Heart left ventricle (tissue), 16 donors: ENCODE measurements at places on chromosomes 2 and 18. TPM values are rescaled to one million over a fixed set of nuclear protein-coding genes. Genes with fewer than 3 reads are reported as not detected.
A peak's percentile ranks its signal among the peaks of the same experiment; 100 is the strongest.

DNA sequence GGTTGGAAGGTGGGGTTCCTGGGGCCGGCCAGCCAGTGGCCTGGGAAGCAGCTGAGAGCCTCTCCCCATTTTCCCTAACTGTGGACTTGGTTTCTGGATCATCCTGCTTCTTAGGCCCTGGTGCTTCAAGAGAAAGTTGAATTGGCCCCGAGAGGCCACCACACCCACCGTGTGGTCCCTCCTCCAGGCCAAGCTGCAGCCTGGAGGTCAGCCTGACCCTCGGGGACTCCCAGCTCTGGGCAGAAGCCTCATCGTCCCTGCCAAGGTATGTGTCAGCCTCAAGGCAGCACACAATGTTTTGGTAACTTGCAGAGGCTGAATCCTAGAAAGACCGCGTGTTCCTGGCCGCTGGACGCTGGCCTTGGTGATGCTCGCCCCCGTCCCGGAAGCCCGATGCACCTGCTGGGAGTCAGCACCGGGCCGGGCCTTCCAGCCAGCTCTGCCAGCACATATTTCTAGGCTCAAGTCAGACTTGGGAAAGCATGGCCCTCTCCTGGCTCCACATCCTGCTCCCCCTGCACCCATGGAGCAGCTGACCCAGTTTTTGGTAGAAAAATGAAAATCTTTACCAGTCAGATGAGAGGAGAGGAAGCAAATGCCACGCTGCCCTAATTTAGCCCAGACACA is 72.6 kb downstream of the ACTR2 start:
- DNase-seq, result peak; percentile 81

TMEM178A gene
- 1.3 TPM for total RNA-seq

DNA sequence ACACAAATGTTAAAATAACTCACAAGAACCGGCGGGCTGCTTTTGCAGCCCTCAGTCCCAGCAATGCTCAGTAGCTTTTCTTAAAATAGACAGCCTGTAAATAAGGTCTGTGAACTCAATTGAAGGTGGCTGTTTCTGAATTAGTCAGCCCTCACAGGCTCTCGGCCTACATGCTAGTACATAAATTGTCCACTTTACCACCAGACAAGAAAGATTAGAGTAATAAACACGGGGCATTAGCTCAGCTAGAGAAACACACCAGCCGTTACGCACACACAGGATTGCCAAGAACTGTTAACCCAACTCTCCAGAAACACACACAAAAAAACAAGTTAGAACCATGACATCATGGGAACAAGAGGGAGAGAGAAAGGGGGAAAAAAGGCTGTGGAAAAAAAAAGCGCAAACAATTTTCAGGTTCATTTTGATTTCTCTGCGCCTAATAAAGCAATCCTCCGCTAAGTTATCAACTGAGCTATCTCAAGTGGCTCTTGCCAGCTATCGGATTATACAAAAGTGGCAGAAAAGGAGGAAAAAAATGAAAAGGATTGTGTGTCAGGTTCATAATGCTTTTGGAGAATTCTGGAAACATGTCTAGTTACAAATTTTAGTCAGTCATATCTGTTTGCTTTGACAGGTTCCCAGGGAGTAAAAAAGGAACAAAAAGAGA is 89.1 kb downstream of the ZEB2 start:
- DNase-seq, result no peak

DNA sequence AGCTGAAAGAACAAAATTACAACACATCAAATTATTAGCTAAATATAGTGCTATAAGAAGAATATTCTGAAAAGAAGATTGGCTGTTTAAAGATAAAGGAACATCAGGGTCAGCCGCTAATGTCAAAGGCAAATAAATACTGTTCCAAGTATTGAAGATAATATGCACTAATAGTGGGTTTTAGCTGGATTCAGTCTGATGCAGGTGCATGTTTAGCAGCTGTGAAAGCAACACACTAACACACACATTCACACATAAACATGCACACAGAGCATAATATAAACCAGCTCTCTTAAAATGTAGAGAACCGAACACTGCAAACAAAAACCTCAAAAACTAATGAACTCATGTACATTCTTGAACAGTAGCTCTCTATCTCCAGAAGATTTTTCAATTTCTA is 634.6 kb downstream of the ERBB4 start:
- no peak for DNase-seq

DNA sequence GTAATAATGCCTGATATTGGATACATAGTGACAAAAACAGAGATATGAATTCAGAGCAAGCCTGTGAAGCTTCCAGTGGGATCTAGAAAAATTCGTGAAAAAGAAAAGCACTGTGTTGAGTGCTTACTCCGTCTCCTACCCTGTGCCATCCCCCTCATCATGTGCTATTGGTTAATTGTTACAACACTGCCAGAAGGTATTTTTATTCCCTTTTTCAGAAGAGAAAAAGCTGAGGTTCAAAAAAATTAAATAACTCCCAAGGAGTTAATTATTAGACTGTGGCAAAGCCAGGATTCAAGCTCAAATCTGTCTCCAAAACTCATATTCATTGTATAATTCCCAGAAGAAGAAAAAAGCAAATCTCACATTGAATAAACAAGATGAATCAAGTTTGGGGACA is 735.5 kb upstream of the ACVR2A start:
- DNase-seq, result no peak

- DNase-seq, result no peak
Measured at GRCh38 chr18:57901825-57902589, 98.9 kb upstream of the ATP8B1 start.

- DNase-seq, result no peak
Measured at GRCh38 chr2:157194844-157195243, 62.7 kb upstream of the GALNT5 start.

GRCh38 chr2:58788402-58788801 is 547.3 kb upstream of the FANCL start:
- no peak for DNase-seq

DNA sequence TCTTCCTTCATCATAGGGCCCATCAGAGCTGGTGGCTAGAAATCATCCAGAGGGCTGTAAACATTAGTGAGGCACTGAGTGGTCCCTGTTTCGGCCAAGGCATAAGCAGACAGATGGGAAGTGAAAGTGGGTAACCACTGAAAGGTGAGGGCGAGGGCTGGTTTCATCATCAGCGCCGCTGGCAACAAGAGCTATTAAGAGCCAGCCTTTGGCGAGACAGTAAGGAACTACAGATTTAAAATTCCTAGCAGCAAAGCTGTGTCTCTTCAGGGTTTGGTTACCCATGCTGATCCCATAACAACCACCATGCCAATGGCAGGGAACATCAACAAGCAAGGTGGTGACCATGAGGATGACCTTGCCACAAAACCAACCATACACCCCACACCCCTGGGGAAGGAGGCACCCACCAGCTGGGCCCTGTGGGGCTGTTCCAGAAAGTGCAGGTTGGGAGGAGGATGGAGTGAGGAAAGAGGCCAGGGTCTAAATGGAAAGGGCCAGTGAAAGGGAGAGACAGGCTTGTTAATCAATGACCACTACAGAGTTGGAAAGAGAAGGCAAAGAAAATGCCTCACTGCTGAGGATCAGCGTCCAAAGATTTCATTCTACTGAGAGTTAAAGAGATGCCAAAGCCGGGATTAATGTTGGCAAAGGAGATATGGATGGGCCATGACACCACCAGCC is 9.0 kb upstream of the SLC20A1 start:
- DNase-seq, result no peak

- DNase-seq, result no peak
Measured at GRCh38 chr2:127146820-127147502, 40.0 kb upstream of the BIN1 start.

DNA sequence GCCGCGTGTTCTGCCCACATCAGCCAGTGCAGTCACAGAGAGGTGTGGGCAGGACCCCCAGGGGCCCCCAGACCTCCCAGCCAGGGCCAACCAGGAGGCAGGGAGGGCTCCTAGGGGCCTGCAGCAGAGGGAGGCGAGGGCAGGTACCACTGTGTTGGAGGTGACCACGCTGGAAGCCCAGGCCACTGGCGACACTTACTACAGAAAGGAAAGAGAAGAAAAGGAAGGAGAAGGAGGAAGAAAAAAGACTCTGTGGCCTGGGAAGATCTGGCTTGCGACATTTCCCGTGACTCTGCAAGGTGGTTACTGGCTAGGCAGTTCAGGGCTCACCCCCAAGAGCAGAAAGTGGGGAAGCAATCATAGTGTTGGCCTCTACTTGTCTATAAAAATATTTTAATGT is 98.1 kb upstream of the BCL2L11 start:
- no peak for DNase-seq

GRCh38 chr2:142332196-142332595 is 201.4 kb upstream of the LRP1B start:
- no peak for DNase-seq

GRCh38 chr2:194319222-194319992 is 1337.6 kb upstream of the SLC39A10 start:
- DNase-seq, result no peak
